Activated CD4-positive, alpha-beta memory T cell treated with anti-CD3 and anti-CD28 coated beads, Interleukin-2, amount 10 ng/mL, durations not matched to agents 7 days and 5 days (primary cell): ENCODE measurements at places on chromosomes 6 and 20. TPM values are rescaled to one million over a fixed set of nuclear protein-coding genes. Genes with fewer than 3 reads are reported as not detected.

DNA sequence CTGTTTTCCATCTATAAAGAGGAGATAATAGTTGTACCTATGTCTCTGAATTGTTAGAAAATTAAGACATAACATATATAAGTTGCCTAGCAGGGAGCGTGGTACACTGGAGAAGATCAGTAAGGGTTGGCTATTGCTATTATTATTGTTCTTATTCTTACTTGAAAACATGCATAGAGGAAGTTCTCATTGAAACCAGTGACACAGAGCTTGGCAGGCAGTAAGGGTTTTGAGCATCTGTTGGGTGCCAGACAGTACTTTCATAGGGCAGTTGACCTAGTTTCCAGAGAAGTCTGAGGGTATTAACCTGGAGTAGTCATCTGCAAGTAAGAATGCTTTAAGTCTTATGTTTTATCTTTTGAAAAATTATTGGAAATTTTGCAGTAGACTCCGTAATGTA lies 13.3 kb upstream of the SGK1 start:
- no peak for DNase-seq
- H3K36me3 ChIP-seq = no peaks in the 10 kb centered on the region
- no peak overlapping the region for H3K4me3 ChIP-seq
- H3K4me1 ChIP-seq = no peaks in the 10 kb centered on the region
- no peak overlapping the region for H3K27ac ChIP-seq
- no peaks in the 10 kb centered on the region for H3K27me3 ChIP-seq

DNA sequence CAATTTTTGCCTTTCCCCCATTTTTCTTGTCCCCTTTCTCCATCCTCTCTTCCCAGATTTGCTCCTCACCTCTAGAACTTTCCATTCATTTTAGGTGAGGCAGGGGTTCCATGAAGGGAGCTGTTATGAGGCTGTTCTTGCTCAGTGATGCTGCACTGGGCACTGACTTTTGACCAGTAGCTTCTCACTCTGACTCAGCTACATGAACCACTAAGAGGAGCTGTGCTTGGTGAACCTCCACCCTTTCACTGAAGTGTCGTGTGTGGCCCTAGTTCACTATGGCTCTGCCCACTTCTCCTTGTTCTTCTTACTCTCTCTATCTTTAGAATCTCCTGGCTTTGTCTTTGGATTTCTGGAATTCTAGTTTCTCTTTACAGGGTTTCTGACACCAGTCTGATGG lies 307.1 kb upstream of the RNF24 start:
- H3K4me1 ChIP-seq = no peaks in the 10 kb centered on the region
- no peaks in the 10 kb centered on the region for H3K36me3 ChIP-seq
- no peak overlapping the region for H3K27ac ChIP-seq
- H3K27me3 ChIP-seq = no peaks in the 10 kb centered on the region
- DNase-seq = no peak

GRCh38 chr20:48471759-48472408 lies 355.9 kb downstream of the PREX1 start:
- no peak overlapping the region for H3K27ac ChIP-seq
- H3K36me3 ChIP-seq = no peaks in the 10 kb centered on the region
- H3K27me3 ChIP-seq = peaks cover 7% of the 10 kb centered on the region
- no peak overlapping the region for H3K4me3 ChIP-seq

The TNFRSF21 gene
- not detected for total RNA-seq

GRCh38 chr6:391559-392440 lies at the start of gene IRF4:
TSS of gene IRF4 (plus strand) at chr6:391752. CDS start at chr6:393153, 1,401 bp downstream.
- H3K4me1 ChIP-seq = peaks cover 56% of the 10 kb centered on the region
- H3K27ac ChIP-seq = peak within 1 kb of the TSS; percentile 98
- no peaks in the 10 kb centered on the region for H3K27me3 ChIP-seq
- peaks cover 39% of the 10 kb centered on the region for H3K36me3 ChIP-seq
- peak within 1 kb of the TSS; percentile 98 for H3K4me3 ChIP-seq
- peak; percentile 76 for DNase-seq

DNA sequence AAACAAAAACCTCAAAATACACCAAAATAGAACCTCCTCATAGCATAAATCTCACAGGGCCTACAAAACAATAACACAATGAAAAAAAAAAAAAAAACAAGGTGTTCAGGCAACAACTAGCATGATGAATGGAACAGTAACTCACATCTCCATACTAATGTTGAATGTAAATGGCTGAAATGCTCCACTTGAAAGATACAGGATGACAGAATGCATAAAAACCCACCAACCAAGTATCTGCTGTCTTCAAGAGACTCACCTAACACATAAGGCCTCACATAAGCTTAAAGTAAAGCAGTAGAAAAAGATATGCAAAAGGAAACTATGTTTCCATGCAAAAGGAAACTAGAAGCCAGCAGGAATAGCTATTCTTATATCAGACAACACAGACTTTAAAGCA lies 121.3 kb downstream of the CDK19 start:
- no peak overlapping the region for H3K4me3 ChIP-seq
- H3K27me3 ChIP-seq = no peaks in the 10 kb centered on the region
- DNase-seq = no peak
- H3K4me1 ChIP-seq = peaks cover 6% of the 10 kb centered on the region

DNA sequence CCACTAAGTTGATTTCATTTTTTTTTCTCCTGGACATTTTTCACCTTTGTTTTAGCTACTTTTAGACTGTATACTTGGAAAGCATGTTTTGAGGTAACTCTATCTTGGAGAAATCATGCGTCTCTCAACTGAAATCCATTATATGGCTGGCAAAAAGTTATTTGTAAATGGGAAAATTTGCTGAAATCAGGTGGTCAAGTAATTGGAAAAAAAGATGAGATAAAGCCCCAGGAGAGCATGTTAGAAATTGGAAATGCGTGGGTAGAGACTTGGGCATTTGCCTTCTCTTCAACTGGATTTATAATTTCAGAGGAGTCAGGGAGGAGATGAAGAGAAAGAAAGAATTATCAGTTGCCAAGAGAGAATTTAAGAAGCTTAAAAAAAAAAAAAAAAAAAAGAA lies 217.1 kb upstream of the MAP3K7 start:
- DNase-seq = no peak
- H3K27me3 ChIP-seq = no peaks in the 10 kb centered on the region
- H3K4me3 ChIP-seq = no peak overlapping the region
- H3K4me1 ChIP-seq = no peaks in the 10 kb centered on the region
- no peak overlapping the region for H3K27ac ChIP-seq
- no peaks in the 10 kb centered on the region for H3K36me3 ChIP-seq

The BACH2 gene
- 30.3 TPM for total RNA-seq

DNA sequence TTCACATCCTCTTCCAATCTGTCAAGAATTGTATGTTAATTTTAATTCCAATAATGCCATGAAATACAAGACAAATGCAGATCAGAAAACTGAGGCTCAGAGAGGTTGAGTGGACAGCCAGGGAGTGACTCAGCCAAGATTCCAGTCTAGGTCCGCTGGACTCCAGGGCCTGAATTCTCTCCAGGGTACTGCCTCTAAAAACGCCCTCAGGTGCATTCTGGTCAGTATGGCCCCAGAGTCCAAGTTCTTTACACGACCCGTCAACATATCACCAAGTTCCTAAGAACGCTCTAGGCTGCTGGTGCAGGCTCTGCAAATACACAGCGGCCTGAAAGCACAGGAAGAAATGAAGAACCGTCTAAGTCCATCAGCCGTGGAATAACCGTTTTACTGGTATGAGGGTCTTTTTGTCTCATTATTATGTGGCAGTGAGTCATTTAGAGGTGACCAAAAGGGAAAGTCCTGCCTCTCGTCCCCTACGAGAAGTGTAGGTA lies 709 bp upstream of the ASXL1 start:
- peaks cover 20% of the 10 kb centered on the region for H3K36me3 ChIP-seq
- H3K27me3 ChIP-seq = no peaks in the 10 kb centered on the region
- peak overlapping the region; percentile 97 for H3K4me3 ChIP-seq
- peaks cover 71% of the 10 kb centered on the region for H3K4me1 ChIP-seq
